Stimulated activated CD4-positive, alpha-beta T cell treated with anti-CD3 and anti-CD28 coated beads, Interleukin-1b, Interleukin-23, amount 100 ng/mL, for 4 hours (primary cell): ENCODE measurements at places on chromosomes 6 and 20.

GRCh38 chr20:49140834-49141233, 47.3 kb downstream of the STAU1 start:
- DNase-seq, result no peak

DNA sequence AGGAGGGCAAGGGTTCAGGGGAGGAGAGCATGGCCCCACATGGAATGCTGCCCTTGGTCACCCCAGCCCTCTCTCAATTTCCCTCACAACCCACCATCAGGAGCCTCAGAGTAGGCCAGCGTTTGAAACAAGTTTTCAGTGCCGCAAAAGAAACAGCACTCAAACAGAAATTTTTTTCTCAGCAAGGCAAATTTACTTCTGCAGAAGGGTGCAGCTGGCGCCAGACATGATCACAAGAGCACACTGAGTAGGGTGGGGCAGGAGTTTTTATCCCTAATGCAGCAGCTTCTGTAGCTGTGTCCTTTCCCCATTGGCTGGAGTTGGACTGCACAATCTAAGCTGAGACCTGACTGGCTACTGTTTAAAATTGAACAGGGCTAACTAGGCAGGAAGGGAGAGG, 287.8 kb upstream of the CDYL start:
- no peak for DNase-seq

- no peak for DNase-seq
These were observed 329.1 kb downstream of the TFAP2B start for GRCh38 chr6:51147756-51148155.

DNA sequence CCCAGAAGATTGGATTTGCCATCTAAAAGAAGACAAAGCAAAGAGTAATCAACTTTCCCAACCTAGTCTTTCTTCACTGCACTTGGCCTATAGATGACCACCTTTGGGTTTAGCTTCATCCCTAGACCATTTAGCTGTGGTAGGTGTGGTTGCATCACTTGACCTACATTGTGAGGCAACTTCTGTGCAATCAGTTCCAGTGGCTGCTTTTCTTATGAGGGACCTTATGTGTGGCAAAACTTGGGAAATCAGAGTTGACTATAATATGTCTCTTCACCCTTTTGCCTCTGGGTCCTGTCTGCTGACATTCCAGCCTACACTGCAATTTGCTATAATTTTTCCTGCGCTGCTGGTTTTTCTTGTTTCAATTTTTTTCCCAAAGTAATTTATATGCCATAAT, 55.2 kb downstream of the PRDM13 start:
- no peak for DNase-seq

GRCh38 chr6:128240024-128240428, 280.4 kb downstream of the PTPRK start:
- no peak for DNase-seq

GRCh38 chr6:26311385-26312095, 53.5 kb upstream of the BTN3A2 start:
- DNase-seq, result no peak

DNA sequence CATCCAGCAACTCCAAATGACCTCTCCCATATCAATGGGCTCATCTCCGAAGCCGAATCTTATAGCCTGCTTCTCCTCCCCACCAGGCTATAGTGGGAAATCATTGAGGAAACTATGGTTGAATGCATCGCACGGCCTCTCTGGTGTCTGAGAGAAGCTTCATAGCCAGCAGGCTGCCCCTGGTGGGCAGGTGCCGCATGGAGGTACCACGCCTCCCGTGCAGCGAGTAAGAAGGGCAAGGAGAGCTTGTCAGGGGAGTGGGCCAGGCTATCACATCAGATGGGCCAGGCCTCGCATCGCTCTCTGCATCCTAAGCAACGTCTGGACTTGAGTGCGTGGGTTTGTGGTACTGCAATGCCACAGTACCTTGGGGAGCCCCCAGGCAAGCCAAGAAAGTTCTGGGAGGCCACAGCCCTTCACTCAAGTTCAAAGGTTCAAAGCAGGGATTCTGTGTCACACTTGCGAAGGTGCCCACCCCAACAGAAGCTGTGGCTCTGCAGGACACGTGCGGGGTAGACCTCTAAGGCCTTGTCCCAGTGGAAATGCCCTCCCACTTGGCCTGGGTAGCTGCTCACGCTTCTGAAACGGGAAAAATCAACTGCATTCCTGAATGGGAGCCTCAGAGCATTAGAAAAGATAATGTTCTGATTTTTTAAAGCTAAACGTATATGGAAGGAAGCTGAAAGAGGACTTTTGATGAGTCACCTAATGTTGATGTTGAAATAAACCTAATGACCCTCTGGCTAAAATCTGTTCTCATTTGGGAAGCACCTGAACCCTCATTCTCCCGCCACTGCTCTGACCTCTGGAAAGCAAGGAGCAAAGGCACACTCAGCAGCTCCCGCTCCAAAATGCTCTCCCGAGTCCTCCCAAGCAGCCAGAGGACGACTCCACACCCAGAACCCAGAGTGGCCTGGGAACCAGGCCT, 8.4 kb upstream of the IRF4 start:
- no peak for DNase-seq

- DNase-seq, result no peak
These were observed 63.8 kb downstream of the MBOAT1 start for GRCh38 chr6:20148433-20148832.

DNA sequence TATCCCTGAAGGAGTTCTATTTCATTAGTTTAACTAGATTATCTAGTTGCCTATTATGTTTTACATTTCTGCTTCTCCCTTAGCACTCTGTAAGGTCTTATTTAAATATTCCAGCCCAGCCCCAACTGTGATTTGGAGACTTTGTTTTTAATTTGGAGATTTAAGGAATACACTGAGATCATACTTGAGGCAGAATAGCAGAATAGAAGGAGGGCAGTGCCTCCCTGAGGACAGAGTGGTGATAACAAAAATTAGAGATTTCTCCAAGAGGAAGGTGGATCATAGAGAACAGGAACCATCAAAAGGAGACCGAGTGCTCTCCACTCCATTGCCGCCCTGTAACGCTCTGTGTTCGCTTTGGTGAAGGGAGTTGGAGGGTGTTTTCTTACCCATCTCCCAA, 14.8 kb upstream of the CD164 start:
- no peak for DNase-seq
